ENCODE measurements at places on chromosomes 1 and 21.
A peak's percentile ranks its signal among the peaks of the same experiment; 100 is the strongest.

- DNase-seq, result no peak
Observed at GRCh38 chr1:219689774-219690173, 76.9 kb upstream of the ZC3H11B start.

DNA sequence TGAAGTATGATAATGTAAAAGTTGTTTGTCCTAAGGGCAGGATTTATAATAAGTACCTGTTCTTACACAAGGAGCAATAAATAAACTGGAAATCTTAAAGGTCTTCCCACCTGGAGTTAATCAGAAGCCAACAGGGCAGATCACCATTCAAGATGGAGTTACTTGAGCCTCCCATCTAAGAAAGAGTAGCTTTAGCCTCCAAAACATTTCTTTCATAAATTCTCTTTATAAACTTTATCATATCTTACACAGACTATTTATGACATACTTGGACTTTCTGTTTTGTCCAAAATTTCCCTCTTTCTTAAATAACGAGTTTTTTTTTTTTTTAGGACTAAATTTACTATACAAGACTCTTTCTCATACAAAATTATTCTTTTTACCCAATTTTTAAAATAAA, 18.5 kb downstream of the OR2T1 start:
- DNase-seq, result no peak

DNA sequence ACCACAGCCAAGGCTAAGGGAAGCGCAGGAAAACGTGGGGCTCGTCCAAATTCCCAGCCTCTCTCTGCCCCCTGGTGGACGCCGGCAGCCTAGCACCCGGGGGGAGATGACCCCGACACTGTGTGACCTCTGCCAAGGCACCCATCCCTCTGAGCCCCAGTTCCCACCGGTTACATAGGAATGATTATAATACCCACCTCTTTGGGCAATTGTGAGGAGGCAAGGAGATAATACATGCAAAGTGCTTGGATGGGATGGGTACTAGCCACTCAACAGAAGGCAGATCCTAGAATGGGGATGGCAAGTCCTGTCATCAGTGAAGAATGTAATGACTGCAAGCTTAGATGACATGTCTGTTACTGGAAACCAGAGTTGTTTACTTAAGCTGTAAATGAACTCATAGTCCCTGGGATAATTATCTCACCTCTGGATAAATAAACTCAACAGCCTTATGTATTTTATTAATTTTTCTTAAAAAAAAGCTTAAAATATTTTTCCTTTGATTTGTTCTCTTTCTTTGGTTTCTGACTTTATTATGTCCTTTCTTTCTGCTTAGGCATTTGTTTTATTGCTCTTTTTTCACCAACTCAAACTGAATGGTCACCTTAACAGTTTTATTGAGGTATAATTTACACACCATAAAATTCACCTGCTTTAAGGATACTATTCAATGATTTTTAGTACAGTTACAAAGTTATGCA, 11.3 kb upstream of the BMP8B start:
- DNase-seq, result peak; percentile 92

DNA sequence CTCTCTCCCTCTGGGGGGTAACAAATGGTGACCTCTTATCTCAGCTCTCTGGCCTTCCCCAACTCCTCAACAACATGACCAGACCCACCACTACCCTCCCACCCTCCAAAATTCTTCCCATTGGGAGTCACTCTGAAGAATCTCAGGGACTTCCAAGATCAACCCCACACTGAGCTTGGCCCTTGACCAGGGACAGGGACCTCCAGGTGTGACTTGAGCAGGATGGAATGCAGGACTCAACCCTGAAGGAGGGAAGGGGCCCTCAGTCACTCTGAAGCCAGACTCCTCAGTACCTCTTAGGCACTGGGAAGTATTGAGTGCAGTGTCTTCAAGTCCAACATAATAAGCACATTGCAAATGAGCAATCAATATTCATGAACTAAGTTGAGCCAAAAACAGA, 1.9 kb downstream of the CASQ1 start:
- DNase-seq, result no peak

DNA sequence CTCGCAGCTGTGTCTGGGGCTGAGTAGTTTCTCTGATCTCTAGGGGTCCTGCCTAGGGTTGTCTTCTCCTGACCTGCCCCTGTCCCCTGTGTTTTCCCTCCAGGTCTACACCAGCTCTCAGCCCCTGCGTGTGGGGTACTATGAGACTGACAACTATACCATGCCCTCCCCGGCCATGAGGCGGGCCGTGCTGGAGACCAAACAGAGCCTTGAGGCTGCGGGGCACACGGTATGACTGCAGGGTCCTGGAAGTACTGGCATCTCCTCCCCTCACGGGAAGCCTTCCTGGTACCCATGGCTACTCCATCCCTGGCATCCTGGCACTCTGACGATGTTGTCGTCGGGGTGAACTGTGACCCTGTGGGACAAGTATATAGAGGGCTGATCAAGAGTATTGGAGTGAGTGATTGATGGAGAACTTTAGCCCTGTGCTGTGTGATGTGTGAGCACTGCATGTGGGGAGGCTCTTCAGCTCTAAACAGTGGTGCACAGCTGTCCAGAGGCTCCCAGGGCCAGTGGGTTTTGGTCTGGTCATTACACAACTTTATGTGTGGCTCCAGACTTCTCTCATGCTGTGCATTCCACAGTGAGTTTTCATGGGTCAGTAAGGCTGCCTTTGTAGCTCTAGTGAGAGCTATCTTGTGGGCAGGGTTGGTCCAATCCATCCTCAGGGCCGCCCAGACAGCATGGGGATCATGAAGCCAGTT, 14.4 kb downstream of the FAAH start:
- DNase-seq, result peak; percentile 63

GRCh38 chr1:47569681-47570470, 132.0 kb downstream of the FOXD2 start:
- DNase-seq, result peak; percentile 93

GRCh38 chr1:60087681-60088080, 14.1 kb upstream of the C1orf87 start:
- DNase-seq, result no peak

GRCh38 chr21:35491920-35492678, 443.0 kb upstream of the RUNX1 start:
- no peak for DNase-seq

DNA sequence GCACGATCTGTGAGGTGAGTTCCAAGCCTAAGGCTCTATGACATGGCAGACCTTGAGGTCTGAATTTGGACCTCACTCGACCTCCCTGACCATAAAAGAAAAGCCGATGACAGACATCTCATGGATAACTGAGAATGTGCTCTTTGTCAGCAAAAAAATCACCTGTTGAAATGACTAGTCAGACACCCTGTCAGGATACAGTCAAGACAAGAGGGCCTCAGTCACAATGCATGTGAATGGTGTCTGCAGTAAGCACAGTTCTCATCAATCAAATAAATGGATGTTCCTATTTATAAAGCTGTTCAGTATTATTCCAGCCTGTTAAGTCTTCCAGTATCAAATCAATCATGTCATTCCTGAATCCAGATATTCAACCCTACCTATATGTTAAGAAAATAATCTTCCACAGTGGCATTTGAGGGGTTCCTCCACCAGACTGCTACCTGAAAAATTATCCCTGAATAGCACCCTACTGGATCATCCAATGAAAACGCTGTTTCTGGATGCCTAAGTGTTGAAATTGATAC, 28.6 kb upstream of the EXO1 start:
- no peak for DNase-seq

GRCh38 chr1:119774746-119775490, 6.2 kb upstream of the HMGCS2 start:
- DNase-seq, result no peak

- no peak for DNase-seq
Observed at GRCh38 chr21:41435706-41436105, 9.7 kb downstream of the MX1 start.

DNA sequence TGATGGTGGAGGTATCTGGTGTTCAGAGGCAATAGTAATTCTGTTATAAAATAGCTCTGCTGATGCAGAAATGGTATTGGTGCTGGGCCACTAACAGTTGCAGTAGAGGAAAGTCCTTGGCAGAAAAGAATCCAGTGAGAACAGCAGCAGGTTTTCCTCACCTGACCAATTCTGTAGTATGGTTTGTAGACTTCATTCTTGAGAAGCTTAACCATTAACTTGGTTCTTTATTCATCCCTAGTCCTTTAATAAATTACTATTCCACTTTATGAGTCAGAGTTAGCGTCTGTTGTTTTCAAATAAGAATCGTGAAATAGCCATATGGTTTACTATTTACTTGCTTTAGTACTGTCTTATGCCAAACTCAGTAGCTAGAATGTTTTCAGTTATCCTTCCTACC, 128.5 kb upstream of the SERTAD4 start:
- no peak for DNase-seq

DNA sequence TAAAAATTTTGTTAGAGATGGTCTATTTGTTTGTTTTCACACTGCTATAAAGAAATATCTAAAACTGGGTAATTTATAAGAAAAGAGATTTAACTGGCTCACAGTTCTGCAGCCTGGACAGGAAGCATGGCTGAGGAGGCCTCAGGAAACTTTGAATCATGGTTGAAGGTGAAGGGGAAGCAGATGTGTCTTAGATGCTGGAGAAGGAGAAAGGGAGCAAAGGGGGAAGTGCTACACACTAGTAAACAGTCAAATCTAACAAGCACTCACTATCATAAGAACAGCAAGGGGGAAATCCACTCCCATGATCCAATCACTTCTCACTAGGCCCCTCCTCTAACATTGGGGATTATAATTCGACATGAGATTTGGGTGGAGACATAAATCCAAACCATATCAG, 76.8 kb upstream of the COL24A1 start:
- no peak for DNase-seq

GRCh38 chr1:21781815-21782348, 1.1 kb downstream of the USP48 start:
- DNase-seq, result peak; percentile 73

- peak; percentile 39 for DNase-seq
Observed at GRCh38 chr1:245677461-245678240, 522.9 kb downstream of the KIF26B start.

DNA sequence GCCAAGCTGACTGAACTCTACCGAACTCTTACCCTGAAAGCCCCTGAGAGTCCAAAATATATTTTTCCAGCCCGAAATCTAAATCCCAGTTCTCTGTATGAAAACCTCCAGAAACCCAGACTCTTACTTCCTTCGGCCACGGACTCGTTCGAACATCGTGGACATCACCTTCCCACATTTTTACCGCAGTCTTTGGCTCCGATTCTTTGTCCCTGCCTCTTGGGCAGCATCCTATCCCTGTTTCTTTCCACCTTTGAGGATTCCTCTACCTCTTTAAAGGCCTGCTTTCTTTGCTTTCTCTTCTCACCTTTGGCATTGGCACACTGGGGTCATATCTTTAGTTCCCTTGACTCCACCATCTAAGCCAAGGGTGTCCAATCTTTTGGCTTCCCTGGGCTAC, 932 bp upstream of the USP24 start:
- DNase-seq, result no peak

DNA sequence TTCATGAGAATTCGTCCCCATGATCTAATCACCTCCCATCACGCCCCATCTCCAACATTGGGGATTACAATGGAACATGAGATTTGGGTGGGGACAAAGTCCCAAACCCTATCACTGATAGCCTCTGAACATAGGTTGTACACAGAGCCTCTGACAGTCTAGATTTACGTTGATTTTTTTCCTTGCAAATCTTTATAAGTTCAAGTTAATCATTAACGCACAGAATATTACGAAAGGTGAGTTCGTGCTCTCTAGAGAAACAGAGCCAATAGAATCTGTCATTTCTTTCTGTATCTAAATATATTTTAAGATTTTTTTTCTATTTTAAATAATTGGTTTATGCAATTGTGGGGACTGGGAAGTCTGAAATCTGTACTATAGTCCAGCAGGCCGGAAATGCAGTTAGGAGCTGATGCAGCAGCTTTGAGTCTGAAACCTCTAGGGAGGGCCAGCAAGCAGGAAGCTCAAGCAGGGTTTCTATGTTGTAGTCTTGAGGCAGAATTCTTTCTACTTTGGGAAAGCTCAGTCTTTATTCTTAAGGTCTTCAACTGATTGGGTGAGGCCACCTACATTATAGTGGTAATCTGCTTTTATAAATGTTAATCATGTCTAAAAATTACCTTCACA, 61.0 kb downstream of the SELENOF start:
- DNase-seq, result no peak

GRCh38 chr1:38941093-38941492, 537 bp downstream of the RHBDL2 start:
- DNase-seq, result no peak

GRCh38 chr1:62391369-62391971, 45.4 kb upstream of the USP1 start:
- DNase-seq, result peak; percentile 35

DNA sequence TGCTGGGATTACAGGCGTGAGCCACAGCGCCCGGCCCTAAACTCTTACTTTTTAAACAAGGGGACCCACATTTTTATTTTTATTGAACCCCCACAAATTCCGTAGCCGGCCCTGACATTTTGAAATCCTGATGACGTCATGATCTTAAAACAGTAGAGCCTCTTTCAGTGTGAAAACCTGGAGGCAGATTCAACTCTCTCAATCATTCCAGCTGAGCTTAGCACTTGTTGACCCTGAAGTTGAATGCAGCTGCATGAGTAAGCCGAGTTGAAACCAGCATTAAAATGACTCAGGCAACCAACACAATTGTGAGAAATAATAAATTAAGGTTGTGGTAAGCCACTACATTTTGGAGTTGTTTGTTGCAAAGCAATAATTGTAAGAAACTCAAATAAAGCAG, 93.9 kb upstream of the ADGRL4 start:
- DNase-seq, result peak; percentile 84

DNA sequence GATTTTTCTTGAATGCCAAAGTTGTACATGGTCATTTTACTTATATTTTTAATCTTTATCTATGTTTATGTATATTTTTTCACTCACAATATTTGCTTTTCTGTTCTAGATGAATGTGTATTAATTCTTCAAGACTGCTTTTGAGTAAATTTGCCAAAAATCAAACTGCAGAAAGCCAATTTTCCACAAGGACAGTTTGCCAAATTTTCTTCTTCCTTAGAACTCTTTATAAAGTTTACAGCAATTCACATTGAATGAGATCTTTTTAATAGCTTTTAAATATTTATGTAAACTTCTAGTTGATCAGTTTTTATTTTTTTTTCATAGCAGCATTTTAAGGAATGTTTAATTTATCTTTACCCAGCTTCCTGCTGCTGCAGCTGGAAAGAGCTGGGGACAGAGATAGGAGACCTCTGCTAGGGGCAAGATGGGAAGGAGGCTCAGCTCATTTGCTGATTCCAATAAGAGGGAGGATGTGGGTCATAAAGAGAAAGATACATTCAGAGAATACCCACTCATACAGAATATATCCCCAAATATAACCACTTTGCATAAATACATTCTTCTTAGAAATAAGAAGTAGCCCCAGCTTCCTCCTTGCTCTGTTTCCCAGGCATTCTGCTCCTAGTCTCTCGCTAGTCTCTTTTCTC, 93.0 kb downstream of the ODF2L start:
- no peak for DNase-seq

GRCh38 chr1:68314151-68314780, 81.9 kb upstream of the WLS start:
- DNase-seq, result peak; percentile 42

GRCh38 chr1:230212405-230212936, 145.4 kb downstream of the GALNT2 start:
- no peak for DNase-seq
